Mucosa of descending colon (tissue), 3 donors: ENCODE measurements at places on chromosomes 4 and X.

- peak; percentile 65 for DNase-seq
Measured at GRCh38 chr4:112523764-112524505, 8.0 kb upstream of the NEUROG2 start.

- DNase-seq = no peak
Measured at GRCh38 chr4:146640021-146640464, 1.4 kb downstream of the POU4F2 start.

DNA sequence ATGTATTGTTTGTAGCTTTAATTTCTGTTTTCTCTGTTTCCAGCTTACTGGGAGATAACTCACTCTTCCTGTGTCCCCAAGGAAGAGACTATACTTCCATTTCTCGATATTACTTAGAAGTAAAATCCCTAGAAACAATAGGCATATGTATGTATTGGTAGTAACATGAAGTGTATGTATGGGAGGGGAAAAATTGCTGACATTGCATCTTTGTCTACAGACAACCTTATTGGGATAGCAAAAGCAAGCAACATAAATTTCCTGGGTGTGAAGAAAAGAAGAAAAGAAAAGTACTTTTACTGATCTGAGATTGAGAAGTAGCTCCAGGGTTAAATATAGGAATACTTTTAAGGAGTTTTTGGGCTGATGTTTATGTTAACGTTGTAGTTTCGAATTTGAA lies 15.4 kb downstream of the AP1AR start:
- DNase-seq = no peak

GRCh38 chr4:31175242-31175910 lies 455.2 kb downstream of the PCDH7 start:
- DNase-seq = no peak

- DNase-seq = no peak
Measured at GRCh38 chr4:86274642-86275041, 85.2 kb downstream of the MAPK10 start.

- no peak for DNase-seq
Measured at GRCh38 chr4:156252358-156252921, 298.8 kb upstream of the CTSO start.
